Stimulated activated CD8-positive, alpha-beta memory T cell treated with anti-CD3 and anti-CD28 coated beads, Interleukin-4, amount 100 ng/mL, for 48 hours (primary cell): ENCODE measurements at places on chromosomes 2 and 18.
A peak's percentile ranks its signal among the peaks of the same experiment; 100 is the strongest.

DNA sequence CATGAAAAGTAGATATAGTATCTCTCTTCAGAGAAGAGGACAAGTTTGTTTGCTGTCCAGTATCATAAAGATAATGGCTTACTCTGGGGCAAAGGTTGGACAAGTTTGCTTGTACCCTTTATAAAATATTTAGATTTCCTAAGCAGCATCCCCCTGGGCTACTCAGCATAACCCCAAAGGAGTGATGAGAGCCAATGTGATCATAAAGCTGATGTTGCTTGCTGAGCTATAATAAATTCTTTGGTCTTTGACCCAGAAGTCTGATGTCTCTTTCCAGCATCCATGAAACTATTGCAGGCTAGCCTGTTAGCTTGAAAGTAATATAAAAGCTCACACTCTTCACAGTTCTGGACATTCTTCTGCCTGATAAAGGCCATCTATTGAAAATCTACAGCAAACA, 138.3 kb upstream of the STON1 start:
- DNase-seq = no peak

DNA sequence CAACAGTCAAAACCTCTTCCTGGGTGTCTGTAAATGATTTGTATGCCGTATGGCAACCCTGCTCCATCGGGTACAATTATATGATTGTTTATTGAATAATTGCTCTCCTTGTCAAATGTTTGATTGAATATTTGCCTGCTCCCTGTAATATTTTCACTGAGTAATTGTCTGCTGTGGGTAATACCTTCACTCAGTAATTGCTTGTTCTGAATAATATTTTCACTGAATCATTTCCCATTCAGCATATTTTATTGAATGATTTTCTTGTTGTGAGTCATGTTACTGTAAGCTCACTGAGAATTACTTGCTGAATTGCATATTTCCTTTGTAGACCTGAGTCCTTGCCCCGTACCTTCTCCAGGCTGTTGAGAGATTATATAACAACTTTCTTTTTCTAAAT, 535.2 kb downstream of the METTL4 start:
- DNase-seq = no peak

DNA sequence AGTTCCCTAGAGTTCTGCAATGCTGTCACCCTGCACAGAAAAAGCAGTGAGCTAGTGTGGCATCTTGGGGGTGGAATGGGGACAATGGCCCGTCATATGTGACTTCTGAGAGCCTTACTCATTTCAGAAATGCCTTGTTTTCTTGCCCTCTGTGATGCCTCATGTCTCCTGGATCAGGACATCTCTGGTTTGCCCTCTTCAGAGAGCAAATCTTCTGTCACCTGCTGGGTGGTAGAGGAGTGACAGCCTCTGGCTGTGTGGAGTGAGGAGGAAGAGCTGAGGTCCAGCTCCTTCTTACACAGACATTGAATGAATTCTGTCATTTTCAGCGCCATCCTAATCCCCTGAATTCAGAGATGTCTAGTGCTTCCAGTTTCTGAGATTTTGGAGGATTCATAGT, 55.6 kb upstream of the PHLPP1 start:
- no peak for DNase-seq

DNA sequence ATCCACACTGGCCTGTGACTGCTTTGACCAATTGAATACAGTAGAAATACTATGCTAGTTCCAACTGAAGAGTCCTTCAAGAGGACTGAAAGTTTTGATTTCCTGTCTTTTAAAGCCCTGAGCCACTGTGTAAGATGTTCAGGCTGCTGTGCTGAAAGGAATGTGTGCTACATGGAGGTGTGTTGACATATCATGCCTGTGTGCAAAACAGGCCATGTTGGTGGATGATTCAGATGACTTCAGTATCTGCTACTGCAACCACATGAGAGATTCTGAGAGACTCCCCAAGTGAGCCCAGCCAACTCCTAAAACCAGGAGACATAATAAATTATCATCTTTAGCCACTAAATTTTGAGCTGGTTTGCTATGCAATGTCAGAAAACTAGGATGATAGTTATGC, 662.9 kb downstream of the ZEB2 start:
- no peak for DNase-seq

DNA sequence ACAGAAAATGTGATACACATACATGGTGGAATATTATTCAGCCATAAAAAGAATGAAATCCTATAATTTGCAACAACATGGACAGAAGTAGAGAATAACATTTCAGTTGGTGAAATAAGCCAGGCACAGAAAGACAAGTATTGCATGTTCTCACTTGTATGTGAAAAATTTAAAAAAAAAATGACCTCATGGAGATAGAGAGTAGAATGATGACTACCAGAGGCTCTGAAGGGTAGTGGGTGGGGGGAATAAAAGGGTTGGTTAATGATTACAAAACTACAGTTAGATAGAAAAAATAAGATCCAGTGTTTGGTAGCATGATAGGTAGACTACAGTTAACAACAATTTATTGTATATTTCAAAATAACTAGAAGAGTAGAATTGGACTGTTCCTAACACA, 24.5 kb downstream of the PRKD3 start:
- DNase-seq = no peak

DNA sequence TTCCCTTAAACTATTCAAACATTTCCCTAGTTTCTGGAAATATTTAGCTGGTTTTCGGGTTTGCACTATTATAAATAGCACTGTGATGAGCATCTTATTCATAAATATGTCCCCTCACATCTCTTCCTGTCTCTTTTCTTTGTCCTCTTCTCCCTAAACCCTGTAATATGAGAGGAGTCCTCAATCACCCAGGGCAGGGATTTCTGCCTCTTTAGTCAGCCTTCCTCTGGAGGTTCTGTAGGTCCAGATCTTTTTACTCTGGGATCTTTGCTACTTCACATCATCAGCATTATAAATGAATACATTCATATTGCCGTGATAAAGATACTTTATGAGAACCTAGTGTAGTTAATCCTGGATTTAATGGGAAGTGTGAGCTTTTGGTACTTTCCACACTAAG, 87.9 kb upstream of the TTN start:
- DNase-seq = no peak

GRCh38 chr18:13256444-13257305, 38.1 kb downstream of the LDLRAD4 start:
- no peak for DNase-seq

GRCh38 chr2:15735484-15736326, 144.0 kb downstream of the DDX1 start:
- no peak for DNase-seq

- DNase-seq = no peak
Observed at GRCh38 chr2:15756882-15757819, 165.5 kb downstream of the DDX1 start.

- DNase-seq = no peak
Observed at GRCh38 chr2:212929116-212929515, 222.3 kb downstream of the IKZF2 start.

- DNase-seq = peak; percentile 64
Observed at GRCh38 chr2:230794497-230794896, 70.2 kb upstream of the ITM2C start.

DNA sequence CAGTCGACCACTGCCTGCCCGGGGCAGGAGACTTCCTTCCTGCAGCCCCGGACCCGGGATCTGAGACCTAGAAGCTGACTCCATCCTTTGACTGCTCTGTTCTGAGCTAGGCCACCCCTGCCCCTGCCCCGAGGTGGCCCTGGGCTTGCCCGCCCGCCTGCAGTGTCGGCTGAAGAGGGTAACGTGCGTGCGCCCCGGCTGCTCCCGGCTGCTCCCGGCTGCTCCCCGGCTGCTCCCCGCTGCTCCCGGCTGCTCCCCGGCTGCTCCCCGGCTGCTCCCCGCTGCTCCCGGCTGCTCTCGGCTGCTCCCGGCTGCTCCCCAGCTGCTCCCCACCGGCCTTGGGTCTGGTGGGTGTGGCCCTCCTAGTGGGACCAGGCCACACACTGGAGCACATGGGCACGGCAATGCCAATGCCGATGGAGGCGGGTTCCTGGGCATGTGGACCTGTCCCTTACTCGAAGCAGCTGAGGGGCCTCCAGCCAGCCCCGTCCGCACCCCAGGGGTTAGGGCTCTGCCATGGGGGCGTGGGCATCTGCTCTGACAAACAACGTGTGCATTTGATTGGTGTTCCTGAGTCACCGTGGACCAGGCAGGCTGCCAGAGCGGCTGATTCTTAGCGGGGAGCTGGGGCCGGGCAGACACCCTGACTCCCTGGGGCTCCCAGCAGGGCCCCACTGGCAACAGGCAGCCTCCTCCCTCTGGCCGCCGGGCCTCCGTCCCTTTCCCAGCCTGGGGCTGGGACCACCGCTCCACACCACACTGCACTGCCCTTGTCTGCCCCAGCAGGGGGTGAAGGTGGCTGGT, 2.0 kb upstream of the GAL3ST2 start:
- no peak for DNase-seq
